ENCODE measurements at places on chromosomes 5 and 9.

DNA sequence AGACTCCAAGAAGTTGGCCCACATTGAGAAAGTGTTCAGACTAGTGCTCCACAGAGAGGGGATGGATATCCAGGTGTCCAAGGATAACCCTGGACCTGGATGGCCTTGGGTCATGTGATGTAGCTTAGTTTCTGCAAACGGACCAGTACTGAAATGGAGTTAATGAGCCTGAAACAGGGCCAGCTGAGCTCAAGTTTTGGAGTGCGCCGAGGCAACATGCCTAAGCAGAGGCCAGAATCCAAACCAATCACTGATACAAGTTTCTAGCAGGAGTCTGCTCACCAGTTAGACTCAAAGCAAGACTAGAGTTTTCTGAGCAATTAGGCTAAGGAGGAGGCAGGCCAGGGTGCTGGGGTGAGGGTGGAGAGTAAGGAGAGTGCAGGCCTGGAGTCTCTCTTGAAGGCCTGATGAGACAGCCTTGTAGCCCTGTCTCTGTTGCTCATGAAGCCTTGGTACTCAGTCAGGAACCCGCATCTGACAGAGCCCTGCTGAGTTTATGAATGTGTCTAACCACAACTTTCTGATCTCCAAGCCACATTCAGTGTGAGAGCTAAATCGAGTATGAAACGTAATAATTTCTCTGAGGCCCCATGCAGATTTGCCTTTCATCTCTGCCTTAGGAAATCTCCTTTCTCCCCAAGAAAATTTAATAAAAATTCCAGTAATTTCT is 68.9 kb upstream of the EQTN start:
- peak; percentile 46 for DNase-seq

- DNase-seq, result no peak
Measured at GRCh38 chr5:17163221-17163620, 54.2 kb upstream of the BASP1 start.

DNA sequence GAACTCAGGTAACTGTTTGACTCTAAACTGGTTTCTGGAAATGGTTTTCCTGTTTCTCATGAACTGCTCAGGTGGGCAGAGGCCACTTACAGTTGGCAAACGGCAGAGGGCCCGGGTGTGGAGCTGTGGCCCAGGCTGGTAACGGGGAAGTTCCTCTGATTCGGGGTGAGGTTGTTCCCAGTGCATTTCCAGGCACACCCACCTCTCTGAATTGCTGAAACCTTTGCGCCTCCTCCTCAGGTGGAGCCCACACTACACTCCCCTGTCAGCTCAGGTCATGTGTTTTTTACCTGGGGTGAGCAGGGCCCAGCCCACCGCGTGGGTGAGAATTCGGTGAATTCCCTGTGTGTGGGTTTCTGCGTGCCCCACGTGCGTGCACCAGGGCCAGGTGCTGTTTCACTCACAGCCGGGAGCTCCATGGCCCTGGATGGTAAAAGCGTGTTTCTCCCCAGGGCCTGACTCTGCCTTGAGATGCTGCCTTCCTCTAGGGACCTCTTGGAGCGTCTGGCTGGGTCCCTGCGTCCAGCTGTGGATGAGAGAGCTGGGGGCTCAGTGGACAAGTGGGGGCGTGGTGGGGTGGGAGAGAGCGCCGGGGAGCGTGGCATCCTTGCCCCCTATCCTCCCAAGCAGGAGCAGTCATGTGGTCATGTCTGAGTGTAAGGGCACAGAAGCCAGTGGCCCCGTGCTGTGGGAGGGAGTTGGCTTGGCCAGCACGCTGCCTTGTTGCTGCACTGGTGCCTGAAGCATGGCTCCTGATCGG is 33.5 kb upstream of the LPCAT1 start:
- no peak for DNase-seq

GRCh38 chr9:135230386-135230765 is 142.9 kb downstream of the OLFM1 start:
- no peak for DNase-seq

DNA sequence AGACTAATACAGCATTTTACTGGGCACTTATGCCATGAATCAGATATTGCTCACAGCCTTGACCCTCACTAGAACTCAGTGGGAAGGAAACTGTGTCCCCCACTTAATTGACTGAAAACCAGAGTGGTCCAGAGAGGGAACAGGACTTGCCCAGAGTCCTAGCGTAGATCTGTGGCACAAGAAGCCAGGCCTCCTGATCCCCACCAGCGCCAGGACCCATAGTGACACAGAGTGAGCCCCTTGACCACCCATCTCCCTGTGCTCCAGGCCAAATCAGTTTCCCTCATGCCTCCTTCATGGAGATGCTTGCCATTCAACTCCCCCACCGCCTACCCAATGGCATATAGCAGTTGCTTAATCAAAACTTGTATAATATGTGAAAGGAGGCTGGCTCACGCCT is 8.3 kb downstream of the KIF12 start:
- DNase-seq, result no peak

- DNase-seq, result no peak
Measured at GRCh38 chr5:95591490-95591901, 28.4 kb upstream of the GPR150 start.

DNA sequence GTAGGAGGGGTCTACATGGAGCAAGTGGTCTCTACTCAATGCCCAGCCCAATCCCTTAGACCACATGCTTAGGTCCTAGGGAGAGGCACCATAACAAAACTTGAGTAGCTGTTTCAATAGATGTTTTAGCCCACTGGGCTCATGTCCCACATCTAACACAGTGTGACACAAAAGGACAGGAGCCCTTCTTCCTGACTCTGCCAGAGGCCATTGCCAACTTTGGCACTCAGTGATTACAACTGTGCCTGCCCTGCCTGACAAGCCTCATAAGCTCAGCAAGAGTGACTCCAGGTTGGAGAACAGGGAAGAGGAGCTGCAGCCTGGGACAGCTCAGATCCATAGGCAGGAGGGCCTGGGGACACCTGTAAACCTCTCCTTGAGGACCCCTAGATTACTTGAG is 230.8 kb downstream of the ENC1 start:
- no peak for DNase-seq

DNA sequence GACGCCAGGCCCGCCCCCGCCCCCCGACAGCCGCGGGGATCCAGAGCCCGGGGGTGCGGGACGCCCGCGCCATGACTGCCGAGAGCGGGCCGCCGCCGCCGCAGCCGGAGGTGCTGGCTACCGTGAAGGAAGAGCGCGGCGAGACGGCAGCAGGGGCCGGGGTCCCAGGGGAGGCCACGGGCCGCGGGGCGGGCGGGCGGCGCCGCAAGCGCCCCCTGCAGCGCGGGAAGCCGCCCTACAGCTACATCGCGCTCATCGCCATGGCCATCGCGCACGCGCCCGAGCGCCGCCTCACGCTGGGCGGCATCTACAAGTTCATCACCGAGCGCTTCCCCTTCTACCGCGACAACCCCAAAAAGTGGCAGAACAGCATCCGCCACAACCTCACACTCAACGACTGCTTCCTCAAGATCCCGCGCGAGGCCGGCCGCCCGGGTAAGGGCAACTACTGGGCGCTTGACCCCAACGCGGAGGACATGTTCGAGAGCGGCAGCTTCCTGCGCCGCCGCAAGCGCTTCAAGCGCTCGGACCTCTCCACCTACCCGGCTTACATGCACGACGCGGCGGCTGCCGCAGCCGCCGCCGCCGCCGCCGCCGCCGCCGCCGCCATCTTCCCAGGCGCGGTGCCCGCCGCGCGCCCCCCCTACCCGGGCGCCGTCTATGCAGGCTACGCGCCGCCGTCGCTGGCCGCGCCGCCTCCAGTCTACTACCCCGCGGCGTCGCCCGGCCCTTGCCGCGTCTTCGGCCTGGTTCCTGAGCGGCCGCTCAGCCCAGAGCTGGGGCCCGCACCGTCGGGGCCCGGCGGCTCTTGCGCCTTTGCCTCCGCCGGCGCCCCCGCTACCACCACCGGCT is 1.0 kb downstream of the FOXE1 start:
- peak; percentile 70 for DNase-seq

DNA sequence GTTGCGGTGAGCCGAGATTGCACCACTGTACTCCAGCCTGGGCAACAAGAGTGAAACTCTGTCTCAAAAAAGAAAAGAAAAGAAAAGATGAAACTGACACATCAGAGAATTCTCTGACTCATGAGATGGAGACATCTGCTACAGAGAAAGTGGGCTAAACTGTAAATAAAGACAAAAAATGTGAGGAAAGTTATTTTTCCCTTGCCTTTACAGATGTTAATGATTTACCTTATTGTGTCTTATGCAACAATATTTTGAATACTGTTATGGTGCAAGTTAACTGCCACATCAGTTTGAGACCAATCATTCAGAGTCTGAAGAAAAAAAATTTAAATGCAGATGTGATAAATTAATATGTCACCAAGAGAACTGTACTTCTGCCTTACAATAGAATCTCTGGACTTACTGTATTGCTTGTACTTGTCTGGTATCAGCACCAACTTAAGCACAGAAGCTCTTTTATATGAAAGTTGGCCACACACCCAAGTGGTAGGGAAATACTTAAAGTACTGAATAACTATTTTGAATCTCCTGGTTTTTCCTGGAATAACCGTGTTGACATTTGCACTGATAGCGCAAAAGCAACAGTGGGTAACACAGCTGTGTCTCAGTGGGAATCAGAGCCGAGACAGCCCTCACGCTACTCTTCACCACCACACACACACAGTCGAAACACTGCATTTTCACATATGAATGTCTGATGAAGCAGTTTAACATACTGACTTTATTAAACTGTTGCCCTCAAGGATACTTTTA is 169.9 kb downstream of the FANCC start:
- DNase-seq, result no peak

- DNase-seq, result no peak
Measured at GRCh38 chr5:152226191-152226590, 178.9 kb downstream of the NMUR2 start.

DNA sequence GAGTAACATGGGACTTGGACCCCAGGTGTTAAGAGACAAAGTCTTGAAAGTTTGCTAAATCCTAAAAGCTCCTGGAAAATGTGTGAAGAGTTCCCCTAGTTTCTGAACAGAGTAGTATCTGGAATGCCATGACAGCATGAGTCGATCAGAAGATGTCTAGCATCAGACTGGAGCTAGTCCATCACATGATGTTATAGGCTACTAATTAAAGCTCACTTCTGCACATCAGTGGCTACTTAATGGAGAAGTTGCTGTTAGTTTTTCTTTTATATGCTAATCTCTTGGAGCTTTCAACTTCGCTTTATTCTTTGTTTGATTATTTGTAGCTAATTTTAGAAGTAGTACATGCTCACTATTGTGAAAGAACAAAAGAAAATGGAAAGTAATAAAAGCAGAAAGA is 471.3 kb upstream of the KLF4 start:
- no peak for DNase-seq

Measured in activated T-cell treated with anti-CD3 and anti-CD28 coated beads for 48 hours (primary cell).